ENCODE measurements at places on chromosomes 6 and 20.
A peak's percentile ranks its signal among the peaks of the same experiment; 100 is the strongest.

DNA sequence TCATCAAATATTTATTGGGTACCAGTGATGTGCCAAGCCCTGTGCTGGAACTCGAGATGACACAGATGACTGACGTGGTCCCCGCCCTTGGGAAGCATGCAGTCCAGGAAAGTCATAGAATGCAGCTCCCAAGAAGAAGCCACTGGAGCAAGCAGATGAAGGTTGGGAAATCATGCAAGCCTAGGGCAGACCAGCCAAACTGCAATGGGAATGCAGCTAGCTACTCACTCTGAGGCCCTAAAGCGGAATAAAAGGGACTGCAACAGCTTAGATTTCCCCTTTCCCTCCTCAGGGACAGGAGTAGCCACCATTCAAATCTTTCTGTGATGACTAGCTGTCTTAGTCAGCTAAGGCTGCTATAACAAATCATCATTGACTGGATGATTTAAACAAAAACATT lies 152.2 kb downstream of the MAFB start:
- no peak for DNase-seq

DNA sequence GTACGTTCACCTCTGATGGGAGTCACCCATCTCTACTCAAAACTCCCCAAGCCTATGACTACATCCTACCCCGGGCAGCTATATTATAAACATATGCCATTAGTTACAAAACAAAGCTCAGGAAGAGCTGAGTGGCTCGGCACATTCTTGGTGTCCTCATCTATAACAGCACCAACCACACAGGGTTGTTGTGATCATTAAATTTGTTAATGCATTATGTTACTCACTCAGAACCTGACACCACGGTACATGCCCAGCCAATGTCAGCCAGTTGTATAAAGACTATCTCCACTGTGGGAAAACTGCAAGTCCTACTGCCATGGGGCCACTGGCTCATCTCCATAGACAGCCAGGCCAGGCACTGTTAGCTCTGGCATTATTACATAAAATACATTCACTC lies 7.7 kb downstream of the CDK5RAP1 start:
- no peak for DNase-seq

DNA sequence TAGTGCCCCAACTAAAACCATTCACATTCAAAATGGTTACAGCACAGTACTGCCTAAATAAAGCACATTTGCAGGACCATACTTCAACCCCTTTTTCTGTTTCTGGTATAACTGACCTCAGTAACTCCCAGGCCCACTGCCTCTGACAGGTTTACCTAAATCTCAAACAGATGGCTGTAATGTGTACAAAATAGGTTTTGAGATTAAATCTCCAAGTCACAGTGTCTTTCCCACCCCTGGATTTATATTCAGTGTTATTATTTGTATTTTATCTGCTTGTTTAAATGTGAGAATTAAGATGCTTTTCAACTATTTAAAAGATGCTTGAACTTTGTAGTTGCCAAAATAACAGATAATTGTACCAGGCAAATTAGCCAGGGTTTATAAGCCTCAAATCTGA lies 4.7 kb upstream of the KIF6 start:
- DNase-seq = no peak

GRCh38 chr6:127590344-127590743 lies 13.4 kb downstream of the C6orf58 start:
- no peak for DNase-seq

DNA sequence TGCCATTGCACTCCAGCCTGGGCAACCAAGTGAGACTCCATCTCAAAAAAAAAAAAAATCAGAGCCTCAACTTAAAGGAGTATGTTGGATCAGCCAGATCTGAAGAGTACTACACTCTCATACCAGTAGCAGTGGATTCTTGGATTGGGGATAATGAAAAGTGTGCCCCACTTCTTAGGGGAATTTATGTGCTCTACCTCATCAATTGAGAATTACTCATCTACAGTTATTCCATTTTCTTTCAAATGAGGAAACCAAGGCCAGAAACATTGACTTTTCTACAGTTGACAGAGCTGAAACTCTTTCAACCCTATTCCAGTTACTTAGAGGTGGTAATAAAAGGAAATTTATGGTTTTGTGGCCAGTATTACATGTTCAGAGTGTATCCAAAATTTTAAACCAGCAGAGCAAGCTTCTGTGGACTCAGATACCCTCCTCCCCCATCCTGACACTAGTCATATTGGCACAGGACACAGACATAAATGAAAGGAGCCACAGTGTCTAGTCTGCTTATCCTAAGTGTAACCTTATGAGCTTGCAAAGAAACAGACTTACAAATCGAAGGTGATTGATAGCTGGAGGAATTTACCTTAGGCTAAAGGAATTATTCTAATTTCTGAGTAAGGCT lies 51.2 kb downstream of the ORC3 start:
- no peak for DNase-seq

DNA sequence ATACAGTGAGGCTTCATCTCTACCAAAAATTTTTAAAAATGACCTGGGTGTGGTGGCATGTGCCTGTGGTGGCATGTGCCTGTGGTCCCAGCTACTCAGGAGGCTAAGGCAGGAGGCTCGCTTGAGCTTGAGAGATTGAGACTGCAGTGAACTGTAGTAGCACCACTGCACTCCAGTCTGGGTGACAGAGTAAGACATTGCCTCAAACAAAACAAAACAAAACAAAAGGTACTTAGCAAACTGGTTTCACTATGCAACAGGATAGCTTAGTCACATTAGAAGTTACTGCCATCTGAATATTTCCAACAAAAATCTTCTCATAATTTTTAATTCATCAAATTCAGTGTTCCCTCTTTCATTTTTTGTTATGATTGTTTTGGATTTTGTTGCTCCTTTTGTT lies 137.9 kb downstream of the QRSL1 start:
- no peak for DNase-seq

- peak; percentile 15 for DNase-seq
Observed at GRCh38 chr20:38685853-38686473, 38.3 kb upstream of the SLC32A1 start.

GRCh38 chr20:33576432-33577125 lies 85.5 kb upstream of the C20orf144 start:
- DNase-seq = no peak

- DNase-seq = no peak
Observed at GRCh38 chr6:40992746-40993145, 46.3 kb downstream of the UNC5CL start.

GRCh38 chr6:13395272-13396237 lies 67.2 kb upstream of the TBC1D7 start:
- no peak for DNase-seq

DNA sequence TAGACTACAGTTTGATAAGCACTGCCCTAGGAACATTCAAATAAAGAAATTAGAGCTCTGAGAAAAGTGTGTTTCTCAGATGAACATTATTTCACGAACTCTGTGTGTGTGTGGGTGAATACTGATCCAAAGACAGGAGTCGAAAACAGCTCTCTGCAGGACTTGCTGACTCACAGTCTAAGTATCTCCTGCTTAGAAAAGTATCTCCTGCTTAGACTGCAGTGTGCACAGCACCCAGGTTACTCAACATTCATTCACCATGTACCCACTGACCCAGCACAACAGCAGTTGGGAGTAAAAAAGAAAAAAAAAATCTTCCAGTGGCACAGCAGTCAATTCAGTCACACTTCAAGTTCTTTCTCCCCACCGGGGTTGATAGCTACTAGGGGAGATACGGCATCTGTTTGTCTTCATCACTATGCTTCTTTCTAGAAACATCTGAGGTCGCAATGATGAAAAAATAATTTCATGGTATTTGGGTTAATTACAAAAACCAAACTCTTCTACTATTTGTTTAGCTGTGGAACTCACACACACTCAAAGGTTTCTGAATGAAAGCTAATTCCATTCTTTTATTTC lies 48.0 kb downstream of the GCLC start:
- DNase-seq = no peak

- no peak for DNase-seq
Observed at GRCh38 chr20:58677808-58678207, 14.8 kb upstream of the NPEPL1 start.

GRCh38 chr20:15265581-15266309 lies 928.3 kb upstream of the FLRT3 start:
- DNase-seq = no peak

- DNase-seq = no peak
Observed at GRCh38 chr20:10430000-10430466, 4.0 kb downstream of the MKKS start.

- no peak for DNase-seq
Observed at GRCh38 chr6:36914227-36914794, 28.6 kb downstream of the C6orf89 start.

GRCh38 chr6:96116674-96117073 lies 100.9 kb downstream of the FUT9 start:
- no peak for DNase-seq

DNA sequence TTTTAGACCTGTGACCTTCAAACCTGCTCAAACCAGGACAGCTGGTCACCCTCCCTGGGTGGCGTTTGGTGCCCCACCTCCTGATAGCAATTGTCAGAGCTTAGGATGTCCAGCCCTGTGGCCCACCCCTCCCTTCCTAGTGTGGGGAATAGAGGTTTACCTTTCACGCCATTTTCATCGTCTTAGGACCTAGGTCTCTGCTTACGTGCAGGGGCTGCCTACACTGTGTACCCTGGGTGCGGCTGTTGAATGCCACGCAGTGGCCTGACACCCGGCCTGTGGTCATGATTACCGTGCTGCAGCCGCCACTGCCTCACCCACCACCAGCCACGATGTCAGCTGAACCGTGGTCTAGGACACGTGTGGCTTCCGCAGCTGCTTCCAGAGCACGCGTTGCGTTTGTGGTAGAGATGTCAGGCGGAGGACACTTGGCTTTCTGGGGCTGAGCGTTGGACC lies 157.3 kb downstream of the DTNBP1 start:
- no peak for DNase-seq

- no peak for DNase-seq
Observed at GRCh38 chr6:169702840-169703246, 917 bp downstream of the C6orf120 start.

DNA sequence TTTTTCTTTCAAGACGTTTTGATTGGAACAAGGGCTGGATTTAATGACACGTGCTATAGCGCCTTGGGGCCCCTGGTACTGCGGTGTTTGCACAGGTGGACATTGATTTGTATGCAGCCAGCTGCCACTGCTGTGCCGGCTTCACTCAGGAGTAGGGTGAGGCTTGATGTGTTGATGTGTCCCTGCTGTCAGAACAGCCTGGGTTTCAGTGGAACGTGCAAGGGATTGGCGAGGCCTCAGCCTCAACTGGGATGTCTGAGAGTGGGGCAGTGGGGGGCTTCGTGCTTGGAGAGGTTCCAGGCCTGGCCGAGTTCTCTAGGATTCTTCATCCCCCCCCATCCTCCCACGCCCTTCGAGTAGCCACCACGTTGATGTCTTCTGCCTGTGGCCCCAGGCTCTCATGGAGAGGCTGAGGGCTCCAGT lies 23.0 kb downstream of the PYGB start:
- no peak for DNase-seq

DNA sequence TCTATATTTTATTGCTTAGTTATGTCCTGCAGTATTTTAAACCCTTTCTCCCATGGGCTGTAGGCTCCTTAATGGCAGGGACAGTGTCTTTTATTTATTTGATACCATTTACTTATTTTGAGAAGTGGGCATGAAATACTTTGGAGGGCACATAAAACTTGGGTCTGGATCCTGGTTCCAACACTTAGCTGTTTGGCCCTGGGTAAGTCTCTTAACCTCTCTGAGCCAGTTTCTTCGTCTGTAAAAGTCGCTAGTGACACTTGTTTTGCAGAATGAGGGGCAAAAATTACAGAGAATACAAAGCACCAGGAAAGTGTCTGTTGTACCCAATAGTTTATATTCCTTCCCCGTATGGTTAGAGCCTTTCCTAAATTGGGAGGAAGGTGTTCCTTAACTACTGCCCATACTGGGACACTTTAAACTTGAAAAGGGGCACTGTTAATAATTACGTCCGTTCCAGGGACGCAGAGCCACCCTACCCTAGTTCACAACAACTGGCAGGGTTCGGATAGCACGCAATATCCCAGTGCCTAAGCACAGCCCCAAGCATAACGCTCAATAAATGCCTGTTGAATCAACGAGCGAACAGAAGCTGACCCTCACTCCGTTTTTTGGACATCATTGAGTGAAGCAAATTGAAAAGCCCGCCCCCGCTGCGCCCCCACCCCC lies 6.0 kb upstream of the ARMC12 start:
- DNase-seq = no peak

Measured in stimulated activated effector memory CD8-positive, alpha-beta T cell treated with anti-CD3 and anti-CD28 coated beads, Interleukin-12 subunit alpha, Interleukin-12 subunit beta, amount 100 ng/mL, for 72 hours (primary cell).